ENCODE measurements at places on chromosomes 7 and 10.

DNA sequence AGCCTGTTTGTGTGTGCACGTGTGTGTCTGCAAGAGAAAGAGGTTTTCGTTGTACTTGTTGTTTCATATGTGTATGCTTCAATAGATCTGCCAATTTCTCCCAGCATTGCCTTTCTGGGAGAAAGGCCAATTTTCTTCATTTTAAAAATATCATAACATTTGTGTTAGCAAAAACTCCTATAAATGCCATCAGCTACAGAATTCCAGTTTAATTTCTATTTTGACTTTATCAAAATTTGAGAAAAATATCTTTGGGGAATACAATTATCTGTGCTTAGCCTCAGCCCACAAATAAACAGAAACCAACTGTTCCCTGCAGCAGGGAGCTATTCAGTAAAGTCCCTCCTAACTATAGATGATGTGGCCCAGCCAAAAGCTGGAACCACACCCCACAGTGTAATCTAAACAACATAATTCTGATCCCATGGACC lies 68.3 kb upstream of the MGMT start:
- DNase-seq: no peak

DNA sequence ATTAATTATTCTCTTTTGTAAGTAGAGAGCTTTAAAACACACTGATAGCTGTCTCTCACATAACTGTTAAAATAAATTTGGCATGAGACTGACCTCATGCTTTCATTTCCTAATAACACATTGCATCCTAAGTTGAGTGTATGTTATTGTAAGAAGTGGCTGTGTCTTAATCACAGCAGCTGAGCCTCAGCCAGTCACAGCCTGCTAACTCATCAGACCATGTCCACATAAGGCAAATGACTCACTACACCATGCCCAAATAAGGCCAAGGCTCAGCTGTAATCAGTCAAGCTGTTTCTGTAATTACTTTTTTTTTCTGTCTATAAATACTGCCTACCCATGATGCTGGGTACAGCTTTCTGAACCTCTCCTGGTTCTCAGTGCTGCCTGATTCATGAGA lies 860.9 kb downstream of the XPNPEP1 start:
- DNase-seq: peak; percentile 67

GRCh38 chr10:13349463-13350274 lies 1.6 kb upstream of the SEPHS1 start:
- DNase-seq: peak; percentile 59

GRCh38 chr10:23885853-23886252 lies 323.1 kb upstream of the KIAA1217 start:
- no peak for DNase-seq

DNA sequence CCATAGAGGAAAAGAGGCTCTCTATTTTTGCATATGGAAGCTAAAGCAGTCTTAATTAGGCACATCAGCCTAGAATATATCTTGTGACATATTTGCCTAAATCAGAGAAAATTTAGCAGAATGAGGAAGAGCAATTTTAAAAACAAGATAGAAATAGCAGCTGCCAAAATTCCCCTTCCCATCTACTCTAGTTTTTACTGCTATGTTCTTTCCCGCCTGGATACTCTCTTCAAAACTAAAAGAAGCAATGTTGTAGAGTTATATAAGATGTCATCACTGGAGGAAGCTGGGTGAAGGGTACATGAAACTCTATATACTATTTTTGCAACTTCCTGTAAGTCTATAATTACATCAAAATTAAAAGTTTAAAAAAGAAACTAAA lies 87.0 kb downstream of the ARMH3 start:
- DNase-seq: no peak

DNA sequence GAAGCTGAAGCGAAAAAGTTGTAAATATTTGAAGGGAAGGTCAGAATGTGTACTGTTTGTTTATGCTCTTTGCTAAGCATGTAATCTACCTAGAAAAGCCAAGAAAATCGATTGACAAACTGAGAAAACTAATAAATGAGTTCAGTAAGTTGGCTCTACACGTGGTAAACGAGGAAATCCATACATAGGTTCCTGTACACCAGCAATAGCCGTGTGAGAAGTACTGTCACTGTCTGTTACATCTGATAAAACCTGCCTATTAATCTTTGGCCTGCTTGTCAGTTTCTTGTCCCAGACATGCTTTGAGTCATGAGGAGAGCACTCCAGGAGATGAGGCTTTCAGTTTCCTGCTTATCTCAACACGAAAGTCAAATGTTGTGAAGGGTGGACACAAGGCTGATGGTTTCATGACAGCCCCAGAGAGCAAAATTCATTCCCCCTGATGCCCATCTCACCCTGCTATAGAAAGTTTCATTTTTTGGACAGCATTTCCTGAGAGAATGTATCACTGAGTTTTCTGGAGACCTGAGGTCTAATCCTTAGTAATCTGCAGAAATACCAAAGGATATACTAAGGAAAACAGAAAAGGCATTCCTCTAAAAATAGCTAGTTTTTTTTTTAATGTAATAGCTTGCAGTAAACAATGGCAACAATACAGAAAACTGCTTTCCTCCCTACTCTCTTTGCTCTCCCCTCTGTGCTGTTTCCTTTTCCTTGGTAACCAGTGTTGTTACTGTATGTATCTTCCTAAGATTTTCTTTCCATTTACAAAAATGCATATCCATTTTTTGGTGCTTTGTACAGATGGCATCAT lies 18.8 kb downstream of the BMPR1A start:
- DNase-seq: peak; percentile 36

- DNase-seq: no peak
Measured at GRCh38 chr10:11773761-11774441, 31.7 kb downstream of the ECHDC3 start.

DNA sequence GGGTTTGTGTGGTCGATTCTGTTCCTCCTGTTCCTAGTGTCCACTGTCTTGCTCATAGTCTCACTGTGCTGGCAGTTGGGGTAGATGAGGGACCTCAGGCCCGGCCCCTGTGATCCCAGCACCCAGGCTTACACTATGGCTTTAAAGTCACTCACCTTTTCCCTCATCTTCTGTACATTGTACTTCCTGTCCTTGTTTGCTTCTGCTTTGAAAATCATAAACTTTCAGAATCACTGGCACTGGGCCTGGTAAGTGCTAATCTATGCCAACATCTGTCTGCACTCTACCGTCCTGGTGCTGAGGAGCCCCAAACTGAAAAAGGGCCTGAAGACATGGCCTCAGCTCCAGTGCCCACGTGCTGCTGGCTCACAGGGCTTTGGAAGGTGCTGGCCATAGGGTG lies 5.7 kb upstream of the TAS2R60 start:
- no peak for DNase-seq

DNA sequence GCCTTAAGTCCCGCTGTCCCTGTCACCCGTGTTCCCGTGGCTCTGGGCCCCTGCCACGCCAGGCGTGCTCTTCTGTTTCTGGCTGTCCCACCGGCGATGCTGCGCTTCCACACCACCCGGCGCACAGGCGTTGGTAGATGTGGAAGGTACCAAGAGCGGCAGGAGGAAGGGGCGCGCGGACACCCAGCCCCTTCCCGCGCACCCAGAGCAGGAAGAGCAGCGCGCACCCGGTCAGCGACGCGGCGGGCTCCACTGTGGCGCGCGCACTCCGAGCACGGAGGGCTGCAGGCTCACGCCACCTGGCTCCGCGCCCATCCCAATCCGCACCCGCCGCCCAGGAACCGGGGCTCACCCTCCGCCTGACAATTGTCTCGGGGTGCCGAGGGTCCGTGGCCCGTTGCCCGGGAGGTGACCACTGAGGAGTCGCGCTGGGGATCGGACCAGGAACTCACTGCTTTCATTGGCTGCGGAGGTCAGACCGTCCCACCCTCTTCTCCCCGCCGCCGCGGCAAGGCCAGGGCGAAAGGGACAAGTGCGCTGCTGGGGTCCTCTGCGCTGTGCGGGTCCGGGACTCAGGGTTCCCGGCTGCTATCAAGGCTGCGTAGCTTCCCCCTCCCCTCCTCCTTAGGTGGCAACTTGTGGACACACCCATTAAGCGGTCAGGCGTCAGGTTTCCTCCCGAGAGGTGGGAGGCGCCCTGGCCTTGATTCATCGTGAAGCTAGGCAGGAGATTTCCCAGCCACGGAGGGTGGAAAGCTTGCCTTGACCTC lies 121.6 kb upstream of the ZNF92 start:
- DNase-seq: peak; percentile 49

DNA sequence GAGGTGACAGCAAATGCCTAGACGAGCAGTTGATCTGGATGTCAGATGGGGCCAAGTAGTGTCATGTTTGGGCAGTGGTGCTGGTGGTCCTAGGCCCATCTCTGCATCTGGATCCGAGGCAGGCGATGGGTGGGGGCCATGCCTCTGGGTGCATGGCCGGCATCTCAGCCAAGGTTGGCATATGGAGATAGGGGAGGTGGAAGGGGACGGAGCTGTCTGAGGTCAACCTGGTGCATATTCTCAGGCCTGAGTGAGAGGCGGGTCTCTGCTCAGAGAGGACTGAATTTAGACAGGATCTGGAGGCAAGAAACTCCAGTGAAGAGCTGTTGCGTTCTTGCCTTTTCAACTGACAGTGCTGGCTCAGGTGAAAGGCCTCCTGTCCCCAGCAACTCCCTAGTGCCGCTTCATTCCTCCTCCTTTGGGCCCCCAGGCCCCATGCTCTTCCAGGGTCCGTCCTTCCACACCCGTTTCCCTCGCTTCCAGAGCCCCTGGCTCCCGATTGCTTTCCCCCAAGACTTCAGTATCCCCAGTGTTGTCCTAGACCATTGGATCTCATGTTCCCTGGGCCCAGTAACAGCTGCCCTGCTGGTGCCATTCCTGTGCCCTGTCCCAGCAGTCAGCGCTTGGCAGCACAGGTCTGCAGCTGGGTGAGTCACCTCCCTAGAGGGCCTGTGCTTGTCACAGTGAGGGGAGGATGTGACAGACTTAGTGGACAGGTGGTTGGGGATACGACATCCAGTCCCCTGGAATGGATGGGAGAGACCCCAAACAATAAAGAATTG lies 32.6 kb downstream of the GBX1 start:
- DNase-seq: no peak

DNA sequence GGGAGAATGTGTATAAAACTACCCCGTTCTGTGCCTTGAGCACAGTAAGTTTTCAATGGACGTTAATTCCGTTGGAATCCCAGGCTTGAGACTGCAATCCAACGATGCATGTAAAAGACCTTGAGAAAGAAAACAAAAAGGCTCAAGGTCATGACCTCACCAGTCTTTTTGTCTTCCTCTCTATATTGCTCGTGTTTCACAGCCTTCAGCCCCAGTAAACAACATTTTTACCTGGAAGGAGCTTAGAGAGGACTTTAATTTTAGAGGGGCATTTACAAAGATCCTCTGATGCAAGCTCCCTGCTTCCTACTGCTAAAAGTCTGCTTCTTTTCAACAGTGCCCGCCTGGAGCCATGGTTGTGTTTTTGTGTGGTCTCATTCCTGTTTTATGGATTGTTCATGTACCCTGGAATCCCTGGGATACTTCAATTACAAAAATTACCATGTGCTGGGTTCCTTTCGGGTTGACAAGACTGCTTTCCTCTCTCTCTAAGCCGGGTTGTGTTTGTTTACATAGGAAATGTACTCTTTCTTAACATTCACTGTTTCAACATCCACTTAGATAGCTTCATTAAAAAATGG lies 320.1 kb upstream of the NFE2L3 start:
- no peak for DNase-seq

DNA sequence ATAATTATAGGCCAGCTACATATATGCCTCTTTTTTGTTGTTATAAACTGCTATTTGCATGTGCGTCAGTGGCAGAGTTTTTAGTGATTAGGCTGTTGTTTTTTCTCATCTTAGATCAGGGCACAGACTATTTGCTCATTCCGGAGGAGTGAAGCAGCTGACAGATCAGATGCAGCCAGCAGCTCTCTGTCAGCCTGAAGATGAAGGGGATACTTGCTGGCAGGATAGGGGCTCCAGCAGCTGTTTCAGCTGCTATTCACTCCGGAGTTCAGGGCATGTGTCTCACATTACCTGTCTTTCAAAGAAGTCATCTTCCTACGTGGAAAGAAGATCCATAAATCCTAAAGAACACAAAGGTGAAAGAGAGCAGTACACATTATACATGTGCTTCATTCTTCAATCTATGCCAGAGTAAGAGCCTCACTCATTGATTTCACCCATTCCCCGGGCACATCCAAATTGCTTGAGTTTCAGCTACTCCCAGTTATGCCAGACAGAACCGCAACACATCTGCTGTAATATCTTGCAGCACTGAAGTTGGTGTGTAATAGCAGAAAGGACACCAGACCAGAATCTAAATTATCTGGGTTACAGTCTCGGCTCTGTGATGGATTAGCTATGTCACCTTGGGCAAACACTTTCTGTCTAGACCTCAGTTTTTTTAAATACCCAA lies 182.8 kb upstream of the CHRM2 start:
- DNase-seq: no peak

DNA sequence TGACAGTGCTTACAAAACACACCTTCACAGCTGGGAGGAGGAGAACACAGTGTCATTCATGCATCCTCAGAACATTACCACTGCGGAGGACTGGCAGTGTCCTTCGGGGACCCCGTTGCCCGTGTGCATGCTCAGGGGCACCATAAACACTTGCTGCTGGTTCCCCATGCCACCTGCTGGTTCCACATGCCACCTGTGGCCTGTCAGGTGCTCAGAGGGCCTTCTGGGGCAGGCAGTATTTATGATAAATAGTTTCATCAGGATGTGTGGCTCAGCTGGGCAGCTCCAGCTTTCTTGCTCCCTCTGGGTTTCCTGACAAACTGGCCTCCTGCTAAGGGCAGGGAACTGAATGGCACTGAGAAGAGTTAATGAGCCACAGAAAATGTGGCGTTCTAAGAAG lies 32.1 kb downstream of the CELF2 start:
- DNase-seq: no peak

GRCh38 chr10:44385696-44386441 lies 972 bp upstream of the CXCL12 start:
- no peak for DNase-seq

DNA sequence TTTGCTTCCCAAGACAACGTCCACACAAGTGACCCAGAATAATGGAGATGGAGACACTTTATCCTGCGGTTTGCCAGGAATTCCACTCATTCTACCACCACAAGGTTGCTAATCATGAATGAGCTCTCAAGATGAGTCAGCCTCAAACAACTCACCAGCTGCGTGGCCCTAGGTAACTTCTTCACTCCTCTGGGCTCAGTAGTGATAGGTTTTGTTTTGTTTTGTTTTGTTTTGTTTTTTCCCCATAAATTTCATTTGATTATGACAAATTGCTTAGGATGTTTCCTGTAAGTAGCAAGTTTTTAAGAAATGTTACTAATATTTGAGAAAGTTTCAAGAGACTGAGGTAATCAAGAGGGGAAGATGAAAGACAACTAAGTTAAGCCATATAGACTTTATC lies 286.8 kb downstream of the PARD3 start:
- DNase-seq: peak; percentile 92

GRCh38 chr7:108301387-108301786 lies 154.8 kb downstream of the NRCAM start:
- no peak for DNase-seq

- DNase-seq: no peak
Measured at GRCh38 chr10:124494046-124494807, 32.6 kb downstream of the LHPP start.

DNA sequence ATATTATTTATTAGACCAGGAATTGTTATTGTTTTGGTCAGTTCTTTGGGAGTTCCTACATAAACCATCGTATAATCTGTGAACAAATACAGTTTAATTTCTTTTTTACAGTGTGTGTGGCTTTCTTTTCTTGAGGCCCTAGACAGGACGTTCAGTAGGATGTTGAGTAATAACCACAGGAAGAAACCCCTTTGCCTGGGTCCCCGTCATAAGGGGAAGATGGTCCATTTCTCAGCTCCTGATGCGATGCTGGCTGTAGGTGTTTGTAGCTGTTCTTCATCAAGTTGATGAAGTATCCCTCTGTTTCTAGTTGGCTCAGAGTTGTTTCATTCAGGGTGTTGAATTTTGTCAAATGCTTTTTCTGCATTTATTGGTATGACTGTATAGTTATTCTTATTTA lies 219.7 kb upstream of the ADARB2 start:
- no peak for DNase-seq

GRCh38 chr10:102628451-102628911 lies 15.8 kb upstream of the TRIM8 start:
- peak; percentile 28 for DNase-seq
